ENCODE measurements at places on chromosomes 4 and X. TPM values are rescaled to one million over a fixed set of nuclear protein-coding genes. Genes with fewer than 3 reads are reported as not detected.

ADH1C gene
- total RNA-seq = 0.83 TPM

- no peak overlapping the region for H3K4me3 ChIP-seq
- H3K4me1 ChIP-seq = peaks cover 11% of the 10 kb centered on the region
- H3K27me3 ChIP-seq = no peaks in the 10 kb centered on the region
- peak; percentile 72 for DNase-seq
- no peak overlapping the region for H3K27ac ChIP-seq
Measured at GRCh38 chr4:123893011-123893981, 496.7 kb downstream of the SPRY1 start.

ATG4A gene
- total RNA-seq = 13.5 TPM

DNA sequence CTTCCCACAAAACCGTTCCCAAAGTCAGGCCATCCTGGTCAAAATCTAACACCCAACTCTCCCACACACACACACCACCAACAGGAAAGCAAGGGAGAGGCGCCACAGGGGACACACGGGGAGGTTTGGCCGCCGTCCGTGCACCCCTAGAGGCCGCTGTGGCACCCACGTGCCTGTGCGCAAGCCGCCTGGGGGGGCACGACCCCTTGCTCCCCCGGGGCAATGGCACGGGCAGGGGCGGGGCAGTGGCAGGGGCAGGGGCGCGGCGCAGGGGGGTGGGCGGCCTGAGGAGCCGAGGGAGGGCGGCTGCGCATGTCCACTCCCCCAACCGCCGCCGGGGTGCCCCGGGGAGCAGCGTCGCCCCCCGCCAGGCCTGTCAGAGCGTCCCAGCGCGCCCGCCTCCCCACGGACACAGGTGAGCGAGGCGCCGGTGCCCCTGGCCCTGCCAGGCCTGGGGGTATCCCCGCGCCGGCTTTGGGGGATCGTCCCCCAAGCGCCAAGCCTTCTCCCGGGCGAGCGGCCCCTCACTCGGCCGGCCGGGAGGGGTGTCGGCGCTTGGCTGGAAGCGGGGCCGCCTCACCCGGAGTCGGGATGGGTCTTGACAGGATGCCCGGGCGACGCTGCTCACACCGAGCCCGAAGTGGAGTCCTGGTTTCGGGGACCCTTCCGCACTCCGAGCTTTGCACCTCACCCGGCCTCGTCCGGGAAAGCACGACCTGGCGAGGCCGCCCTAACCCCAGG, at the start of gene ERAS:
ERAS (plus strand) TSS at position 379 of the 741 bp plus-strand sequence. CDS start 2,611 bp downstream, outside the sequence.
- peaks cover 7% of the 10 kb centered on the region for H3K27me3 ChIP-seq
- DNase-seq = no peak
- no peaks in the 10 kb centered on the region for H3K4me1 ChIP-seq
- no peak within 1 kb of the TSS for H3K27ac ChIP-seq

- peak overlapping the region; percentile 54 for H3K4me3 ChIP-seq
- no peaks in the 10 kb centered on the region for H3K36me3 ChIP-seq
- peaks cover 6% of the 10 kb centered on the region for H3K27me3 ChIP-seq
- no peak overlapping the region for H3K27ac ChIP-seq
- DNase-seq = peak; percentile 14
- H3K4me1 ChIP-seq = no peaks in the 10 kb centered on the region
Measured at GRCh38 chr4:146654687-146655520, 16.2 kb downstream of the POU4F2 start.

GRCh38 chrX:44189116-44189515, 154.4 kb downstream of the EFHC2 start:
- H3K36me3 ChIP-seq = no peaks in the 10 kb centered on the region
- H3K4me1 ChIP-seq = no peaks in the 10 kb centered on the region
- H3K4me3 ChIP-seq = no peak overlapping the region
- H3K27ac ChIP-seq = no peak overlapping the region
- no peak for DNase-seq

GRCh38 chr4:187656959-187657358, 338.6 kb upstream of the ZFP42 start:
- H3K27ac ChIP-seq = no peak overlapping the region
- H3K4me1 ChIP-seq = no peaks in the 10 kb centered on the region
- no peak overlapping the region for H3K4me3 ChIP-seq
- DNase-seq = peak; percentile 34

UGT2B10 gene
- not detected for total RNA-seq

DNA sequence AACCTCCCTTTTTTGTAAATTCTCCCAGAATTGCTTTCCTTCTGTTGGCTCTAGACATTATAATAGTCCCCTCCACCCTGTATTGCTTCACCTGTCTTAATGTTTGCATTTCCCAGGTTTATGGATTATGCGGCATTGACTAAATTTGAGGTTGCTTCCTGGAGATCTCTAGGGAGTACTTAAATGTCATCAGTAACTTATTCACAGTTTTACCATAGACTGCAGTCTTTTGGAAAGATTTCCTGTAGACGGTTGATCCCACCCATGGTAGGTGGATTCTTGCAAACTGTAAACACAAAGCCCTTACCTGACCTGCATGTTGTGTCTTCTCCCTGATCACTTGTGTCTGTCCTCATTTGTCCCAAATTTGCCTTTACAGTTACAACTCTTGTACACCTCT, 6.2 kb upstream of the NOX1 start:
- DNase-seq = no peak
- H3K4me3 ChIP-seq = no peak overlapping the region
- no peak overlapping the region for H3K27ac ChIP-seq
- no peaks in the 10 kb centered on the region for H3K36me3 ChIP-seq
- H3K4me1 ChIP-seq = no peaks in the 10 kb centered on the region
- no peaks in the 10 kb centered on the region for H3K27me3 ChIP-seq

- no peak overlapping the region for H3K4me3 ChIP-seq
- no peak overlapping the region for H3K27ac ChIP-seq
- DNase-seq = no peak
- no peaks in the 10 kb centered on the region for H3K27me3 ChIP-seq
- H3K36me3 ChIP-seq = no peaks in the 10 kb centered on the region
Measured at GRCh38 chrX:13088156-13088487, 43.7 kb upstream of the FAM9C start.

DNA sequence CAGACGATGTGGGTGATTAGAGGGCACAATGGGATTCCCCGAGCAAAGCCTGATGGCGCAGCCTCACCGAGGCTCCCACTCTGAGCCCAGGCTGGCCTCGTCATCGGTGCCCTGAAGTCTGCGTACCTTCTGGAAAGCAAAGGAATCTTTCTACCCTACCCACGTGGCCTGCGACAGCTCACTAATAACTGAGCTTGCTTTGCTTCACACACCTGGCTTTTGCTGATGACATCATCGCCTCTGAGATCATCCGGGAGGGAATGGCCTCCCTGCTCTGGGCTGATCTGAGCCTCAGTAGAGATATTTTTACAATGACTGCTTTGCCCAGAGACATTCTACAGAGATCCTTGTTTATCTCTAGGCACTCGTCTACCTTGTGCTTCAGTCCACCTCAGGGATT, 45.4 kb upstream of the PDLIM3 start:
- H3K36me3 ChIP-seq = no peaks in the 10 kb centered on the region
- peaks cover 2% of the 10 kb centered on the region for H3K4me1 ChIP-seq
- no peak for DNase-seq

DNA sequence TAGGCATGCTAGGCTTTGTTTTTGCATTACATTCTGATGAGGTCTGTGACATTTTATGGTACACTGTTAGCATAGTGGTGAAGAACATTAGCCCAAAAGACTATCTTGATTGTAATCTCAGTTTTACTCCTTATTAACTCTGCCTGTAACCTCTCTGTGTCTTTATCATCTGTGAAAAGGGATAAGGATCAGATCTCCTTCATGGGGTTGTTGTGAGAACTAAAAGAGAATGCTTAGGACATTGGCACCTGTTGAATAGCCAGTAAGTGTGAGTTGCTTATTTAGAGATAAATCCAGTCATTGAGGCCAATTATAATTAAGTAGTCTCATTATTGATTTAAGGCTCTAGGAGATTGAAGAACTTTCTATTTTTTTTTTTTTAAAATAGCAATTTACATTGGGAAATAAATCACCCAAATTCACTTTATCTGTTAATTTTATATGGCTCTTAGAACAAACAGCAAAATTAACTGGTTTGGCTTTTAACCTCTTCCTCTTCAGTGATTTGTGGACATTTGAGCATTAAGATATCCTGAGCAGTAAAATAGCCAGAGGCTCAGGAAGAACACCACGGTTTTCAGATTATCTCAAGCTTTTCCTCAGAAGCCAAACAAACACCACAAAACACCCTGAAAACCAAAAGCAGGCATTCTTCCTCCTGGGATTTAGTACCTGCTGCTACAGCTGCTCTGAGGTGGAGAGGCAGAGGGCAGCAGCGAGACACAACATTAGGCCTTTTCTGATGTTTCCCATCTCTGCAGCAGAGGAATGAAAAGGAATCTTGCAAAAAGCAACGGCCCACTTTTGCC, 192.9 kb downstream of the ARHGAP10 start:
- H3K36me3 ChIP-seq = peaks cover 1% of the 10 kb centered on the region
- no peaks in the 10 kb centered on the region for H3K4me1 ChIP-seq
- H3K4me3 ChIP-seq = no peak overlapping the region
- DNase-seq = peak; percentile 39
- H3K27me3 ChIP-seq = no peaks in the 10 kb centered on the region

- no peak overlapping the region for H3K4me3 ChIP-seq
- no peaks in the 10 kb centered on the region for H3K36me3 ChIP-seq
- no peak overlapping the region for H3K27ac ChIP-seq
- H3K4me1 ChIP-seq = no peaks in the 10 kb centered on the region
- no peak for DNase-seq
Measured at GRCh38 chr4:83221897-83222441, 62.6 kb downstream of the COQ2 start.

TMSB15B gene
- total RNA-seq = 1.5 TPM

SULT1E1 gene
- not detected for total RNA-seq

DNA sequence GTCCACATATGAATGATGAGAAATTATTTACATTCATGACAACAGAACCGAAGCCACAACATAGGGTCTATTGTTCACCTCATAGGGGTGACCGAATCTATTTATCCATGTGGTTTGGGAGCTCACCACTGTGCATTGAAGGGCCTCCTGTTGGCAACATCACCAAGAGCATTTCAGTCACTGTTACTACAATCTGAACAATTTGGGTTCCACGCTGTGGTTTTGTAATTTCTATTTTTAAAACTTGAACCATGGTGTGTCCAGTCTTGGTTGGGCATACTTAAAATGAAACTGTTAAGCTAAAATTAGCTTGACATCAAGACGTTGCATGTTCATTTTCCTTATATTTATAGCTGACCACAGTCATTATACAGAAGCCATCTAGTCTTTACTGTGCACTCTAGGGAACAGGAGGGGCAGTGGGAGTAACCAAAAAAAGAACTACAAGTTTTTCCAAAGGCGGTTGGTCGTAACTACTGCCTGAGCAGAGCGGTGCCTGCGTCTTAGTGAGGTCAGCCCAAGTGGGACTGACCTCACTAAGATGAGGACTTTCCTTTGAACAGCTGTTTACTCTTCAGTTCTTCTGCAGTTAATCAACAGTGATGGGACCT, 192.1 kb downstream of the SPRY1 start:
- H3K27ac ChIP-seq = peak overlapping the region; percentile 28
- no peaks in the 10 kb centered on the region for H3K4me1 ChIP-seq
- no peaks in the 10 kb centered on the region for H3K36me3 ChIP-seq
- H3K27me3 ChIP-seq = no peaks in the 10 kb centered on the region
- DNase-seq = peak; percentile 42
- H3K4me3 ChIP-seq = no peak overlapping the region

All from fibroblast of lung (primary cell).